ELF-1 (cell line): ENCODE measurements at places on chromosomes 2 and 18.

- no peak for DNase-seq
These were observed 42.0 kb downstream of the NEURL3 start for GRCh38 chr2:96463119-96463518.

GRCh38 chr2:34570266-34570872 lies 971.3 kb upstream of the FAM98A start:
- DNase-seq: peak; percentile 66

GRCh38 chr2:26068602-26069298 lies 34.9 kb downstream of the RAB10 start:
- DNase-seq: no peak

DNA sequence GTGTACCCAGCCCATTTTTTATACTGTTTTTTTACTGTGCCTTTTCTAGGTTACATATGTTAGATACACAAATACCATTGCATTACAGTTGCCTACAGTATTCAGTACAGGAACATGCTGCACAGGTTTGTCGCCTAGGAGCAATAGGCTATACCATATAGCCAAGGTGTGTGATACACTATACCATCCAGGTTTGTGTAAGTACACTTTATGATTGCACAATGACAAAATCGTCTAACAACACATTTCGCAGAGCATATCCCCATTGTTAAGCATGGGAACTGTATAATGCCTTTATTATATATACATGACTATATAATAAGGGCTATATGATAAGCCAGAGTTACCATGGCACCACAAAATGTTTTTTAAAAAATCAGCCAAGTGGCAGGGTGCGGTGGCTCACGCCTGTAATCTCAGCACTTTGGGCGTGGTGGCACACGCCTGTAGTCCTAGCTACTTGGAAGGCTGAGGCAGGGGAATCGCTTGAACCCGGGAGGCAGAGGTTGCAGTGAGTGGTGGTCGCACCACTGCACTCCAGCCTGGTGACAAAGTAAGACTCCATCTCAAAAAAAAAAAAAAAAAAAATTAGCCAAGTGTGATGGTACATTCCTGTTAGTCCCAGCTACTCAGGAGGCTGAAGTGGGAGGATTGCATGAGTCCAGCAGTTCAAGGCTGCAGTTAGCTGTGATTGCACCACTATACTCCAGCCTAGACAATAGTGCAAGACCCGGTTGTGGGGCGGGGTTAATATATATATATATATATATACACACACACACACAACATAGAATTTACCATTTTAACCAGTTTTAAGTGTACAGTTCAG lies 2.8 kb upstream of the CENPA start:
- DNase-seq: no peak

GRCh38 chr18:48408727-48409590 lies at the start of gene ZBTB7C:
Gene ZBTB7C, minus strand, starts transcription at chr18:48409383.
- DNase-seq: no peak

DNA sequence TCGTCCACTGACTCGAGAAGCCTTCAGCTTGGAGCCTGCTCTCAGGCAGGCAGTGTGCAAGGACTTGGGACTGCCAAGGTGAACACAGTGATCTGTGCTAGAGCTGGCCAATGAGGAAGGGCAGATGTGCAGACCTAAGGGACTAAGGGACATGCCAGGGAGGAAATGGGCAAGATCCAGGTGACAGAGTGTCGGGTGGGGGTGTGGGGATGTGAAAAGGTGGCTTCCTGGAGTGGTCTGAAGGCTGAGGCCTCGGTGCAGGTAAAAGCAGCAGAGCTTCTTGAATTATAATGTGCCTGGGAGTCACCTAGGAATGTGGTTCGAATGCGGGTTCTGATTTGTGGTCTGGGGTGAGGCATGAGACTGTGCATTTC lies 42.0 kb downstream of the STEAP3 start:
- no peak for DNase-seq

GRCh38 chr2:227188292-227188691 lies 23.9 kb downstream of the COL4A3 start:
- DNase-seq: no peak

DNA sequence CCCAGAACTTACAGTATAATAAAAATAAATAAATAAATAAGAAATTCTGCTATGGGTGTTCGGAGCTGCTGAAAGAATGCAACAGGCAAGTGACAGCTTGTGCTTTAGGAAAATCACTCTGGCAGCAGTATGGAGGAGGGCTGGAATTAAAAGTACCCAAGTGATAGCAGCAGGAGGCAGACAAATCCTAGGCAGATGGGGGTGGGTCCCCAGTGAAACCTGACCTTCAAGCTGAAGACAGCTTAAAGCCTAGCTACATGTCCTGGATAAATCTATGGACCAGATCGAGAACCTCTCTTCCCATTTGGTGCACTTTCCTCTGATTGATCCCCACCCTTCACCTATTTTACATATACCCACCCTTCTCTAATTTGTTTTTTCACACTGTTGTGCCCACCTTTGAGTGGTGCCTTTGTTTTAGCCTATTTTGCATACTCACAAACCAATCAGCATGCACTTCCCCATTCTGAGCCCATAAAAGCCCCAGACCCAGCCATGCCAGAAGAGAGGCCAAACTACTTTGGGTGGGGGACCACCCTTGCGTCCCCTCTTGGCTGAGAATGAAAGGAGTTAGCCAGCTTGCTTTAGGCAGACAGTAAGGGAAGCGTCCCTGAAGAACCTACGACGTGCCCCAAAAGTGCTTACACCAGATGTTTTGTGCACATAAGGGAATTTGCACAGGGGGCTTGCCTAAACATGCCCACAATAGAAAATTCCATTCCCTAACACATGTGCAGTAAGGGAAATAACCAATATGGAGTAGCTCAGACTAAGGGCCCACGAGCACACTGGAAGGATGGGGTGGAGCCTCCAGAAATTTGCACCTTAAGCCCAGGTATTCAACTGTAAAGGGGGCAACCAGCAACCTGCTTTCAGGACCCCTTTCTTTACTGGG lies 3.0 kb downstream of the METTL8 start:
- DNase-seq: no peak

DNA sequence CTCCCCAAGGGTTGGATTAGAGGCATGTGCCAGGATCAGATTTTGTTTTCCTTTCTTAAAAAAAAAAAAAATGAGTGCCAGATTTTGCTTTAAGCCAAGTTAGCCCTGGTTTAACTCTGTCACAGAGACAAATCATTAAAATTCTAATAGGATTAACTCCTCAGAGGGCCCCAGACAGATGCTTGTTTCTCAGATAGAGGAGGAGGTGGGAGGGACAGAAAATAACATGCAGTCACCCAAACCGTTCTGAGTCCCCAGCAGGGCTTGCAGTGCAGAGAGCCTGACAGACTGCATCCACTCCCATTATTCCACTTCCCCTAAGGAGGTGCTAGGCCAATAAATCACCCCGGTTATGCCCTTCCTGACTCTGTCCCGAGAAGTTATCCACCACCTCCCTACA lies 6.3 kb upstream of the PROKR1 start:
- DNase-seq: no peak

- no peak for DNase-seq
These were observed 36.4 kb downstream of the FLACC1 start for GRCh38 chr2:201320701-201321100.

DNA sequence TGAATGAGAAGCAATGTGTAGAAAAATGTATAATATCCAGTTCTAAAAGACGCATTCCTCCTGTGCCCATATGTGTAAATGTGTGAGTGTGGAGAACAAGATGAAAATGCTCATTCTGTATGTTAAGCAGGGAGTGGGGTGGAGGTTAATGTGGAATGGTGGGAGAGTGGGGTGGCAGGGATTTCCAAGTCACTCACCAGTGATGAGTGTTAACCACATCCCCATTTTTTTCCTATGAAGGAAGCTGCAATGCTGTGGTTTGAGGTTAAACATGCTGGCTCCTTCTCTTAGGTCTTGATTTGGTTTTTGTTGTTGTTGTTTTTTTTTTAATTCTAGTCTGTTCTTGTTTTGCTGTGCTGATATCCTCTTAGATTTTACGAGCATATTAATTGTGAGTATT lies 169.4 kb downstream of the NEDD4L start:
- DNase-seq: no peak

GRCh38 chr2:128235581-128235980 lies 83.1 kb downstream of the HS6ST1 start:
- DNase-seq: no peak
